Stimulated activated CD4-positive, alpha-beta T cell treated with anti-CD3 and anti-CD28 coated beads, Interleukin-2, amount 100 ng/mL, for 24 hours (primary cell): ENCODE measurements at places on chromosomes 16 and 17.

GRCh38 chr16:969508-970385, 1.0 kb downstream of the LMF1 start:
- DNase-seq = no peak

GRCh38 chr17:37774504-37774903, 29.6 kb upstream of the HNF1B start:
- peak; percentile 30 for DNase-seq

GRCh38 chr16:51327001-51327400, 175.9 kb upstream of the SALL1 start:
- no peak for DNase-seq

DNA sequence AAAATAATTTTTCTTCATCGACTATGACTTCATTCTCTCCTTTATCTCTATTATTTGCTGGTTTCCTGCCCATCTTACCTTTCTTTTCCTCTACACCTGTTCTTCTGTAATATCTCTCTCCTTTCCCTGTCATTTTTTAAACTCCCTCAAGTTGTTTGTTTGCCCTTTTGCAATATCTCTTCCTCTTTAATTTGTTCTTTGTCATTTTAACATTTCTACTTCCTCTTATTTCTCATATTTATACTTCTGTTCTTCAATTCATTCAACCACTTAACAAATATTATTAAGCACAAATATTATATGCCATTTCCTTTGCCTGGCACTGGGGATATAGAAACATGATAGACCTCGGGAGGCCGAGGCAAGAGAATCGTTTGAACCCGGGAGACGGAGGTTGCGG, 22.6 kb downstream of the MAP3K3 start:
- DNase-seq = no peak

- no peak for DNase-seq
Observed at GRCh38 chr16:66801320-66802105, at the start of gene TERB1. Gene TERB1, minus strand, starts transcription at chr16:66801584. Its CDS starts 4,786 bp downstream, at chr16:66796798.

GRCh38 chr17:2064980-2065785, 10.3 kb downstream of the HIC1 start:
- DNase-seq = peak; percentile 77

DNA sequence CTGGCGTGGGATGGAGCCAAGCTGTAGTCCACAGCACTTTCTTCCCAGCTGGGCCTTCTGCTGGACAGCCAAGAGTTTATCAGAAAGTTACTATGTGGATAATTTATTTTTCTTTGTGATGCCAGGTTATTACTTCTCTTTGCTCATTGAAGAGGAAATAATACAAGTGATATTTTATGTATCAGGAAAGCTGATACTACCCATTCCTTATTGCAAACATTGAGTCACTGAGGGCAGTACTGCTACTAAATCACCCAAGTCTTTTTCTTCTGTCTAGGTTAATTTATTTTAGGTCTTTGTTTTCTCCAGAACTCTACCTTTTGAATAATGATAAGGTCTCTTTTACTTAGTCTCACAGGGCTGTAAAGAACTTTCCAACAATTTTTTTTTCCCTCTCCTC, 8.3 kb downstream of the NUP93 start:
- no peak for DNase-seq

GRCh38 chr17:47077576-47077975, 98.5 kb upstream of the RPRML start:
- DNase-seq = no peak

GRCh38 chr17:81859906-81860755, at the start of gene P4HB:
Gene P4HB, minus strand, starts transcription at chr17:81860535. Its CDS starts 64 bp downstream, at chr17:81860471.
- peak; percentile 96 for DNase-seq

- DNase-seq = peak; percentile 72
Observed at GRCh38 chr16:17194190-17194780, 276.5 kb downstream of the XYLT1 start.

DNA sequence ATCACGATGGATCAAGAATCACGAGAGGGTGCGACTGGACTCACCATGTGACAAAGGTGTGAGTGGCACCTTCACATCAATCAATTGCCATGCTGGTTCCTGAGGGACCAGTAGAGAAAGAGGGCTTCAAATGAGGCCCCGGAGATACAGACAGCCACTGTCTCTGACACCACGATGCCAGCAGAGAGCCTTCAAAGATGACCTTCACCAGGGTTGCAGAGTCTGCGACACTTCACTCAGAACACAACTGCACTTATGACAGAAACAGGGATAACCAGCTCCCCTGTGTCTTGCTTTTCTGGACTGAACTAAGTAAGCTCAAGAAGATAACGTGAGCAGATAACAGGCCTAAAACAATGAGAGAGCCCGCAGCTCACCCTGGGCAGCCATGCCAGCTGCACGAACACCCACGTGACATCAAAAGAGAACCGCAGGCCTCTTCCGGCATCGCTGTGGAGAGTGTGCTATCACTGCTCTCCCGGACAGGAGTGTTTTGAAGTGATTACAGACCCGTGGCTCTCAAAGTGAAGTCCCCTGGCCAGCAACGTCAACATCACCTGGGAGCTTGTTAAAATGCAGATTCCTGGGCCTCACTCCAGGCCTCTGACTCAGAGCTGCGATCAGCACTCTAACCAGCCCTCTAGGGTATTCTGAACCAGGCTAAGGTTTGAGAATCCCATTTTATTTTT, 36.4 kb downstream of the KLHDC4 start:
- DNase-seq = no peak

DNA sequence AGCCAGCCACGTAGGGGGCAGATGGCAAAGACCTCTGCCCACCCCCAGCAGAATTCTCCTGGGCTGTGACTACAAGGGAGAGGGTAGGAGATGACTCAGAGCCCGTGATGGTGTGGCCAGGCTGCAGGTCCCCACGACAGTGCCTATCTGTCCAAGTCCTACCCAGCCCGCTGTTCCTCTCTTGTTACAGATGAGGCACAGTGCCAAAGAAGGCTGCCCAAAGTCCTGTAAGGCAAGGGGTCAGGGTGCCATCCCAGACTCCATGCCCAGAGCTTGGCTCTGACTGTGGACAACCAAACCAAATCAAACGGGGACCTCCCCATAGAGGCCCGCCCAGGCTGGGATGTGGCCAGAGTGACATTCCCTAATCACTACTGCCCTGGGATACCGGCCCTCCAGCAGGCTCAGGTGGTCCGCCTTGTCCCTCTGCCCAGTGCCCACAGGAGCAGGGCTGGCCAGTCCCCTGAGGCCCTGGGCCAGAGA, 12.6 kb upstream of the BCAR1 start:
- no peak for DNase-seq

DNA sequence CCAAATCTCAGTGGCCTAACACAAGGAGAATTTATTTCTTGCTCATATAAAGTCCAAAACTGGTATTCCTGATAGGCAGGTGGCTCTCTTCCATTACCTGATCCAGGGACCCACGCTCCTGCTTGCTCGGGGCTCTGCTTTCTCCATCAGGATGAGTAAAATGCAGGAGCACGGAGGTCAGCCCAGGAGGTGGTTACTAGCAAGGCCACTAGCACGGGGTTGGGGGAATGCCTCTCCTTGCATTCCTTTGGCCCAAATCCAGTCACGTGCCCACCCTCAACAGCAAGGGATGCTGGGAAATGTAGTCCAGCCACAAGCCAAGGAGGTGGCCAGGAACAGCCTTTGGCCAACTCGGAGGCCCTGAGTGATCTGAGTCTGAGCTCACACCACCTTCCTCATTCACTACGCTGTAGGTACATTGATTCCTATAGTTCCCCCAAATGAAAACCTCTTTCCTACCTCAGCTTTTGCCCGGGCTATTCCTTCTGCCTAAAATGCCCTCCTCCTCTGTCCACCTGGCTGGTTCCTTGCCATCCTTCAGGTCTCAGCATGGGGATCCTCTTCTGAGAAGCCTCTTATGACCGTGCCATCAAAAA, 38.3 kb upstream of the HAPSTR1 start:
- DNase-seq = peak; percentile 25

GRCh38 chr16:48054881-48055601, 100.8 kb downstream of the ABCC12 start:
- no peak for DNase-seq
